ENCODE measurements at places on chromosomes 2 and 18. TPM values are rescaled to one million over a fixed set of nuclear protein-coding genes. Genes with fewer than 3 reads are reported as not detected.

Gene SS18
- 89.9 TPM for total RNA-seq

Gene TMEM200C
- not detected for total RNA-seq

Gene IL1B
- 15.5 TPM for total RNA-seq

DNA sequence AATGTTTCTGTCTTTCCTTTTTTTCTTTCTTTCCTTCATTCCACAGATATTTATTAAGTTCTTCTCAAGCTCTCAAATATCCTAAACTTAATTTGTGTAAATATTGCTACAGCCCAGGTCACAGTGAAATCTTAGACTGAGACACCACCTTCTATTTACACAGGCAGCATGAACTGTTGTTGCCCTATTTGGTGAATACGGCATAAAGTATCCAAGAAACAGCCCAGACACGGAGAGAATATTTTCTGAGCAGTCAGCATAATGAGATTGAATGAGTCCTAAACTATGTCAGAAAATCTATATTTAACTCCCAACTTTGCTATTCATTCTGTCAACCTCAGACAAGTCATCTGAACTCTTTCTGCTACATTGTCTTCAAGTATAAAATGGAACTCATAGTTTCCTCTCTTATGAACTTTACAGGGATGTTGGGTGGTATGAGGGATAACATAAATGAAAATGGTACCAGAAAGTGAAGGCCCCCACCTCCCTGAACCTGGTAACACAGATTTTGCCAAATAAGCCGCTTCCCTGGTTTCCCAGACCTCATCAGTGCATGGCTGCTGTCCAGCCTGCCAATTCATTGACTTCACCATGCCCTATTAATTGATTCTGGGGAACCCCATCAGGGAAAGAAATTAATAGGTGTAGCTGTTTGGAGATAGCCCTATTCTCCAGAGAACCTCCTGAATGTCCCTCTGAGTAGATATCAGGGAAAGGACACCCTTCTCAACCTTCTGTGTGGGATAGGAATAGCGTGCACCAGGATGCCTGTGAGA is 235.9 kb downstream of the SETBP1 start:
- DNase-seq = no peak

DNA sequence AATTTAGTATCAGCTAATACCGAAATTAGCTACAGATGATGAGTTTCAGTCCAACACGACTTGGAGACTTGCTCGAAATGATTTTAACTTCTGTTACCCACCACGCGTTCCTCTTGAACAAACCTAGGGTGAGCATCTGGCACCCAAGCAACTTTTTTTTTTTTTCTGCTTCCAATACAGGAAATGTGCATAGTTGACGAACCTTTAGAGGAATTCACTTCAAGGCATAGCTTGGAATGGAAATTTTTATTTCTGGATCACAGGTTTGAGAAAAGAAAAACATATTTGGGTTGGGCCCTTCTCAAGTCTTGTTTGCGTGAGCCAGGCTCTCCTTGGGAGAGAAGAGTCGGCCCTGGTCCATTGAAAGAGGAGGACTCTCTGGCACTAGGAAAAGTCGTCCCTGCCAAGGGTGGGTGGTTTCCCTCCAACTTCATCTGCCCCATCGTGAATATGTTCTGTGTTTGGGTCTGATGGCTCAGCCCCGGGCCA is 37.4 kb upstream of the RPL31 start:
- DNase-seq = no peak

Gene ATP6V1B1
- total RNA-seq = not detected

DNA sequence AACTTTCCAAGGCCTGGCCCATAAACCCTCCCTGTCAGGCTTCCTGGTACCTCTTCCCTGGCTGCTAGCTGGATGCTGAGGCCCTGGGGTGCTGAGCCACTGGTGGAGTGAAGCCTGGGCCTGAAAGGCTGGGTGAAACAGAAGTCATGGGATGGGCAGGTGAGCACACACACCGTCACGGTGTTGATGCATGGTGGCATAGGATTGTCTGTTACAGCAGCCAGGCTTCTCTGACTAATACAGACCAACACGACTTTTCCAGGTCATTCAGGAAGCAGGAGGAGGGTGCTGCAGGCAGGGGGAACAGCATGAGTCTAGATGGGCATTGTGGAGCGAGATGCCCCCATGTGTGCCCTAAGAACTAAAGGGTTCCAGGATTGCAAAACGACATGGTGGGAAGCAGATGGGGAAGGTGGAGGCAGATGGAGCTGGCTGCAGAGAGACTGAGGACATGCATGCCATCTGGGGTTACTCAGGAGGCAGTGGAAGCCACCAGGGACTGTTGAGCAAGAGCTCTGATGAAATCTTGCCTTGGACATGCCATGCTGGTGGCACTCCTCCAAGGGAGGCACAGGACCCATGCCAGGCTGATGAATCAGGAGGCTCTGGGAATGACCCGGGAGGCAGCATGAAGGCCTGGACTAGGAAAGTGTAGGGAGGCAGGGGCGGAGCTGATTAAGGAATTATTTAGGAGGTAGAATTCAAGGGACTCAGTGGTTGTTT is 480.9 kb downstream of the TSN start:
- DNase-seq = peak; percentile 91

Gene TNFRSF11A
- 94.6 TPM for total RNA-seq

DNA sequence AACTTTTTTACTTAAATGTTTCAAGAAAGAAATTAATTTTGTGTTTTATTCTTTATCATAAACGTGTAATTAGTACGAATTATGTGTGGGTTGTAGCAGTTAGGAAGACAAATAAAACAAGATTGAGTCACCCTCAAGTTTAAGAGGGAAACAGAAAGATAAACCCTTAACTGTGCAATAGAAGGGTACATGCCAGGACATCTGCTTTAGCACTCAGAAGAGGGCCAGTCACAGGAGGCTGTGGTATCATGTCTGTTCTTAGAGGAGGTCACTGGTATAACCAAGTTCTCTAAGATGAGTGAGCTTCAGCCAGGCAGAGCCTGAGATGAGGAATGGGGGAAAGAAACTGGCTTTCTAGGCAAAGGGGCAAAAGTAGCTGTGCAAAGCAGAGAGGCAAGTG is 42.4 kb upstream of the GRHL1 start:
- DNase-seq = no peak

- no peak for DNase-seq
Observed at GRCh38 chr18:67966224-67966623, 449.7 kb upstream of the DSEL start.

GRCh38 chr2:235637896-235638295 is 144.1 kb downstream of the AGAP1 start:
- no peak for DNase-seq

DNA sequence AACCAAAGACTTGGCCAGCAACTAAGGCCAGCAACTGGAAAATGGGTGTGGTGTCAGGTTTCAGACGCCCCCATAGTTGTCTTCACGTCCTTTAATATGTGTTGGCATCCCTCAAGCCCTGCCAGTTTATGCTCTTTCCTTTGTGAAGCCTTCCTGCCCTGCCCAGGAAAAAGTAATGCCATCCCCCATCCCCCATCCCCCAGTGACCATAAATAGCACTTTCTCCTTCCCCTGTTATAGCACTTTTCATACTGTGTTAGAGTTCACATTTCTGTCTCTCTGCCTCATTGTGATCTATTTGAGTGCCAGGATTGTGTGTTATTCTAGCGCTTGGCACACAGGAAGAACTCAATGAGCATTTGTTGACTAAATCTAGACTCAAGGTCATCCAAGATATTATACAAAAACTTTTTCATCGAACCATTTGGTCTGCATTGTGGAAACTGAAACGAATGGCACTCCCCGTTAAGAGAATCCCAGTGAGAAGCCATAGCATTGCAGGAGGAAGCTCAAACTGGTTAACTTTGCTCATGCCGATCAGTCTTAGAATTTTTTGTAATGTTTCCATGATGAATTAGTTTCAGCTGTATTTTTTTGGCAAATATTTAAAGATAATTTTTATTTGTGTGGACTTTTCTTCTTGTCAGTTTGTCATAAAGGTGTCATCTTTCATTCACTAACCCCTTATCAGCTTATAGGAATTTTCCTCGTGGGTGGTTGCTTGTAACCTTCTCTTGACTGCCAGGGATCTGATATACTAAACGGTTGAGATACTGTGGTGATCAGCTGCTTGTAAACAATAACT is 15.7 kb downstream of the CRIM1 start:
- peak; percentile 12 for DNase-seq

DNA sequence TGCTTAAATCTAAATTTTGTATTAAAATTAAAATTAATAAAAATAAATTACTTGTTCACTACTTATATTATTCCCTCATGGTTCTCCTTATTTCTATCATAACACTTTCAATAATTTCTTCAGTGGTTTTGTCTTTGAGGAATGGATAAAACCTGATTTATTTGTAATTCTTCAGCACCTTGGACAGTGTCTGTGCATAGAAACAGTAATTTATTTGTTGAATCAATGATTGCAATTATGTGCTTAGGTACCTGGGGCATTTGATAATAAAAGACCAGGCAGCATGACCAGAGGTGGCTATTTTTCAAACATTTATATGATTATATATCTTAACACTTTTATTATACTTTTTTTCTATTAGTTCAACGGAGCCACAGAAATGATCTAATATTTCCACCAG is 1062.7 kb downstream of the DSC3 start:
- no peak for DNase-seq

DNA sequence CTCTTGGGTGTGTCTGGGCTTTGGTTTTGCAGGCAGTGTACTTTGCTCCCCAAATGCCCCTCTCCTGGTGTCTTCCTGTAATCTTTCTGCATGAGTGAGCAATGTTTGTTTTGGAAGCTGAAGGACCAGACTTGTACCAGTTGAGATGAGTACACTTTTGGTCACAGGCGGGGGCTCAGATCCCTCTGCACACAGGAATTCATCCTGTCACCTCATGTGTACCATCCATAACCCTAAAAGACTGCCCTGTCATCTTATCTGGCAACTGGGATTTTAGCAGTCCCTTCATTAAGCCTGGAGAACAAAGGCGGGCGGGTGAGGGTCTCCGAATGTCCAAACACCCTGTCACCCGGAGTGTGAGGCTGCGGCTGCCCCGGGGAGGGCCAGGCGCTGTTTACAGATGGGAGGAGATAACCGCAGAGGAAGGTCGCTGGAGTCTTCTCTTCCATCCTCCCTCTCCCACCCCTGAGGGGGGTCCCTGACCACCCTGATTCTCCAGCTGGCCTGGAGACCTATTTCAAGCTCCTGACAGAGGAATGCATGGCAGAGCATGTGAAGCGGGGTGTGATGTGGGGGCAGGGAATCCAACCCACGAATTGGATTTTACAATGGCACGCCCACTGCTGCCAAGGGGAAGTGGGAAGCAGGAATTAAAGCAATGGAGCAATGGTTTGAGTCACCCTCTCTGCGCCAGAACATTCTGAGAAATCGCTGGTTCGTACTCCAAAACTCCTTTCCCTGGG is 158.2 kb upstream of the MYCN start:
- DNase-seq = no peak

GRCh38 chr2:241892299-241893137 is 23.0 kb downstream of the RTP5 start:
- DNase-seq = no peak

Gene C2orf15
- total RNA-seq = 6.9 TPM
